Posterior vena cava (tissue), 2 donors: ENCODE measurements at places on chromosomes 16 and 17. TPM values are rescaled to one million over a fixed set of nuclear protein-coding genes. Genes with fewer than 3 reads are reported as not detected.

DNA sequence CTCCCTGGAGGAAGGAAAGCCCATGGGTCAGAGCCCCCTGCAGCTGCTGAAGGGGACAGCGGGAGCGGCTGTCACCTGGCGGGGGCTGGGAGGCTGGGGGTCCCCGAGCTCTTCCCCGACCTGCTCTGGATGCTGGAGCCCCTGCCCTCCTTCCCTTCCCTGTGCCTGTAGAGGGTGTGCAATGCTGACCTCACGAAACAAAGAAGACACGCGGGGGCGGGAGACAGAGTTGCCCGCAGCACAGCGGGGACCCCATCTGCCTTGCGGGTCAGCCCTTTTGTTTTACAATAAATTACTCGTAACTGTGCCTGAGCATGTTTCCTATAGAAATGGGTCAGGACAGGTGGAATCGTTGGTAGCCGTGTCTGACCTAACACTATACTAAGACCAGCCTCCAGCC is 6.3 kb downstream of the SECTM1 start:
- no peak for DNase-seq

DNA sequence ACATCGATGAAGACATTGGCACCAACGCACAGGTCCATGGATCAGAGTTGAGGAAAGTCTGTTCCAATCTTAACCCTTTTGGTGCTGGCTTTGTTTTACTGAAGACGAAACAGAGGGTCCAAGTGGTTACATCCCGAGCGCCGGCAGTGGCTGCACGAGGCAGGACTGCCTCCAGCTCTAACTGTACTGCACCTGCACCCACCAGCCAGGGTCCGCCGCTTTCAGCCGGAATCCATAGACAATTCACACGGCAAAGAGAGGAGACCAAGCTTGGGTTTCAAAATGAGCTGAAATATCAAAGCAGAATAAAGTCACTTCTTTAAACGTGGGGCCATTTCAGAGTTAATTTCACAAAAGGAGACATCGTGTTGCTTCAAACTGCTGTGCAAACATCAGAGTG is 21.2 kb upstream of the ZC3H18 start:
- no peak for DNase-seq

DNA sequence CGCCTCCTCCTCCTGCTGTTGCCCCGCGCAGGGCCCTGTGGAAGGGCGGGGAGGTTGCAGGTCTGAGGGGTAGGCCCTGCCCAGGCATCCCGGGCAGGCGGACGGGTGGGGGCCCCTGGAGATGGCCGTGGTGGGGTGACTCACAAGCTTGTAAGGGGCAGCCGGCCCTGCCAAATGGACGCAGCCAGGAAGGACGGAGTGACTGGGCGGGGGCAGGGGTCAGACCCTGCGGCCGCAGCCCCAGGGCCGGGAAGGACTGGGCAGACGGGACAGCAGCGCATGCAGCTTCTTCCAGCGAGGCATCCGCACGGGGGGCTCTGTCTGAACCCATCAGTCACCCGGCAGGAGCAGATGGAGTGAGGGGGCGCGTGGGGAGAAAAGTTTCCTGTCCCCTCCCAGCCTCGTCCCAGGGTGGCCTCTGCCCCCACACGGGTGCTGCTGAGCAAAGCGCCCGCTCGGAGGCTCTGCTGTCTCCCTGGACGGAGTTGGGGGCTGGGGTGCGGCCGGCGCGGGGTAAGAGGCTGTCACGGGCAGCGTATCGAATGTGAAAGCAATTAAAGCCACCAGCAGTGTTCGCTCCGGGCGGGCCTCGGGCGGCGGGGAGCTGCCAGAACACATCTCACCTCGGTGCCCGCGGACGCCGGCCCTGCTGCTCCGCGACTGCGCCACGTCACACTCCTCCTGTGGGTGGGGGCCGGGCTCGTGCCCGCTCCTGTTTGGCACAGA is 5.4 kb upstream of the PRR35 start:
- DNase-seq: no peak

- no peak for DNase-seq
These were observed 4.4 kb upstream of the HOXB5 start for GRCh38 chr17:48597778-48598631.

DNA sequence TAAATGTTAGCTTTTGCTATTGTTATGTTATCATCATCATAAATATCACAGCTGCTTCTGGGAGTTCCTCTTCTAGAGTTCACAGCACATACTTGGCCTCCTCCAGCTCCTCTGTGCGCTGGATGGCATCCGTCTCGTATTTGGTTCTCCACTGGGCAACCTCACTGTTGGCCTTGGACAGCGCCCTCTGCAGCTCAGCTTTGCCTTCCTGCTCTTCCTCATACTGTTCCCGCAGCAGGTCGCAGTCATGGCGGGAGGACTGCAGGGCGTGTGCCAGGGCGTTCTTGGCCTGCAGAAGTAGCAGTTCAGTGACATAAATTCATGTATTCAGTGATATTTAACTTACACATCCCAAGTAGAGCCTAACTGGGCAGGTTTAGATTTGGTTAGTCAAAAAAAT is 23.4 kb downstream of the MYH8 start:
- DNase-seq: no peak

DNA sequence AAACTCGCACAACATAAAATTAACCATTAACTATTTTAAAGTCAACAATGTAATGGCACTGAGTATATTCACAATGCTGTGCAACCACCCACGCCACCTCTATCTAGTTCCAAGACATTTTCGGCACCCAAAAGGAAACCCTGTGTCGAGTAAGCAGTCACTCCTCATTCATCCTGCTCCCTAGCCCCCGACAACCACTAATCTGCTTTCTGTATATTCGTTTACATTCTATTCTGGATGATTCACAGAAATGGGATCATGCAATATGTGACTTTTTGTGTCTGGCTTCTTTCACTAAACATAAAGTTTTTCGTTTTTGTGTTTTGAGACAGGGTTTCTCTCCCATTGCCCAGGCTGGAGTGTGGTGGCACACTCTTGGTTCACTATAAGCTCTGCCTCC is 42.2 kb upstream of the HAPSTR1 start:
- DNase-seq: no peak

GRCh38 chr17:36683387-36683786 is 82.0 kb downstream of the MRM1 start:
- no peak for DNase-seq

Gene KRT33A
- total RNA-seq: not detected

- DNase-seq: no peak
These were observed 780.8 kb upstream of the CDH8 start for GRCh38 chr16:62816971-62817519.

Gene CBLN1
- 0.67 TPM for total RNA-seq

GRCh38 chr16:54362591-54363206 is 76.1 kb upstream of the IRX3 start:
- no peak for DNase-seq

DNA sequence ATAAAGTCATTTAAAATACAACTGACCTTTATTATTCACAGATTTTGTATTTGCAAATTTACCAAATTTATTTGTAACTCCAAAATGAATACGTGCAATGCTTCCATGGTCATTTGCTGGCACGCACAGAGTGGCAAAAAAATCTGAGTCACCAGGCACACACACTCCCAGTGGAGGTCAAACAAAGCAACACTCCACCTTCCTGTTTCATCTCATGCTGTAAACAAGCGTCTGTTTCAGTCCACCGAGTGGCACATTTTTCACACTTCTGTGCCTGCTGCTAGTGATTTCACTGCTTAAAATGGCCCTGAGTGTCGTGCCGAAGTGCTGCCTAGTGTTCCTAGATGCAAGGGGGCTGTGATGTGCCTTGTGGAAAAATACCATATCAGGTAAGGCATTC is 17.8 kb upstream of the ITGAE start:
- no peak for DNase-seq

DNA sequence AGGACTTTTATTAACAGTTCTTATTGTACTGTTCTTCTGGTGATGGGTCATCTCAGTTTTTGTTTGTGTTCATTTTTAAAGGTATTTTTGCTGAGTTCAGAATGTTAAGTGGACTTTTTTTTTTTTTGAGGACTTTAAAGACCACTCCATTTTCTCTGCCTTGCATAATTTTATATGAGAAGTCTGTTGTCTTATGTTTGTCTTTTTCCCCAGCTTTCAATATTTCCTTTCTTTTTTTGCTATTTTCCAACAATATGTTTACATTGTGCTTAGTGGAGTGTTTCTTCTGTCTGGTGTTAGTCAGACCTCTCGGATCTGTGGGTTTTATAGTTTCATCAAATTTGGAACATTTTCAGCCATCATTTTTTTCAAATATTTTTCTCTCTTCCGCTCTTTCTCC is 290.0 kb upstream of the TNRC6C start:
- DNase-seq: no peak

GRCh38 chr16:49464877-49465504 is 91.4 kb downstream of the C16orf78 start:
- no peak for DNase-seq

DNA sequence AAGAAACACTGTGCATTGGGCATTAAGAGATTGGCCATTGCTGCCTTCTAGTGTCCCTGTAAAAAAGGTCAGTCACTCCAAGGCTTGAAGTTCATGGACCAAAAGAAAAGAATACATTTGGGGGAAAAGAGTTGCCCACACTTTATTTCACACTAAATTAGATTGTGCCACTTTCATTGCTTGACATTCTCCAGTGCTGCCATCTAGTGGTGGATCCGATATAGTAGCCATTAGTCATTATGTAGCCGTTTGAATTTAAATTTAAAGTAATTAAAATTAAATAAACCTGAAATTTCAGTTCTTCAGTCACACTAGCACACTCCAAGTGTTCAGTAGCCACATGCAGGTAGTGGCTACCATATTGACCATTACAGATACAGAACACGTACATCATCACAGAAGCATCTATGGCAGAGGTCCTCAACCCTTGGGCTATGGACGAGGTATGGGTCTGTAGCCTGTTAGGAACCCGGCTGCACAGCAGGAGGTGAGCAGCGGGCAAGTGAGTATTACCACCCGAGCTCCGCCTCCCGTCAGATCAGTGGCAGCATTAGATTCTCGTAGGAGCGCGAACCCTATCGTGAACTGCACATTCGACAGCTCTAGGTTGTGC is 21.9 kb upstream of the CDH5 start:
- DNase-seq: no peak

Gene OR1F1
- total RNA-seq: not detected

DNA sequence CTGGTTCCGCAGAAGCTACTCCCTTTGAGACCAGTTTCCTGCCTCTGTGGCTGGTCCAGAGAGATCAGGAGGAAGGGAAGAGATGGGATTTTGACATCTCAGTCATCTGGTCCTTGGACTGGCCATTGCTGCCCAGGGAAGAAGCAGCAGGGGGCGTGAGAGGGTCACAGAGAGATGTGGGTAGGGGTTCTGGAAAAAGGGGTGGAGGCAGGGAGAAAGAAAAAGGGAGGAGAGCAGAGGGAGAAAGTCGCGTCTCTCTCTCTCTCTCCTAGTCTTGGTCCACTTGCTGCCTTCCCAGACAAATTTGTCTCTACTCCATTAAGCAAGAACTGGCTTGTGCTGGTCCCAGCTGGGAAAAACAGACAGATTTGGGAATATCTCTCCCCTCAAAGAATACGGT is 4.4 kb downstream of the SHBG start:
- no peak for DNase-seq

DNA sequence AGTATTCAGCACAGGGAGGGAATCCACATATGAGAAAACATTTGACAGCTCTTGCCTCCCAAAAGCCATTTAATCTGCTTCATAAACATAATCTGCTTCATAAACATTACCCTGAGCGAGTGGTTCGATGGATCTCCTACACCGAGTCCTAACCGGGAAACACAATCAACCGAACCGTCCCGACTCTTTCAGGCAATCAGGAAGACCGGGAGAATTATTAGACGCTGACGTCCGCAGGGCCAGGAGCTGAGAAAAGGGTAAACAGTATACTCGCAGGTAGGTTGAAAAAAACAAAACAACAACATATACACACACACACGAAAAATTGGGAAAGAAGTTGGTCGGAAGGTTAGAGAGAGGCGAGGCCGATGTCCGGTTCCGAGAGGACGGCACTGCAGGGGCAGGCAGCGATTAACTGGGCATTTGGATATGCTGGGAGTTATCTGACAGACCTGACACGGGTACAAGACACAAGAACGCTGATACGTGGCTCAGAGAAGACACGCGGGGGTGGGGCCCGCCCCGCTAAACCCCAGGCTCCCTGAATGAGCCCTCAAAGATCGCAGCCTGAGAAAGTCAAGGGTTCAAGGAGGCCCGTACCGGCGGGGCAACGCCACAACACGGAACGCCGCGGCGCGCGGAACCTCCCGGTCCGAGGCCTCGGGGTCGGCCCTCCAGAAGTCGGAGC is 585 bp downstream of the AP1G1 start:
- DNase-seq: peak; percentile 84

GRCh38 chr17:17062866-17063265 is 20.6 kb downstream of the MPRIP start:
- peak; percentile 78 for DNase-seq

Gene LRRC46
- not detected for total RNA-seq

Gene GALR2
- not detected for total RNA-seq
